ENCODE measurements at places on chromosomes 6 and 20.

DNA sequence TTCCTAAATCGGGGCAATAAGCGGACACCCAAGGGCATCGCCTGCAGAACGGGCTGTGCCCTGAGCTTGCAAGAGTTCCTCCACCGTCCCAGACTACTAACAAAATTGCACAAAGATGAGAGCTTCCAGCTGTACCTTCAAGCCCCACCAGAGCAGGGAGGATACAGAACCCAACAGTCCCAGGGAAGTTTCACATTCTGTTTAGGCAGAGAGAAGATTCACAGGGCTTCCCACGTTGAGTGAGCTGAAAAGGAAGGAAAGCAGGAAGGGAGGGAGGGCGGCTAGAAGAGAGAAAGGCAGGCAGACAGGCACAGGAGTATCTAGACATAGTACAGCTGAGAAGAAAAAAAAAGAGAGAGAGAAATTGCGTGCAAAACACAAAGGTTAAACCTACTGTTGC is 112.6 kb upstream of the AFDN start:
- DNase-seq = no peak

DNA sequence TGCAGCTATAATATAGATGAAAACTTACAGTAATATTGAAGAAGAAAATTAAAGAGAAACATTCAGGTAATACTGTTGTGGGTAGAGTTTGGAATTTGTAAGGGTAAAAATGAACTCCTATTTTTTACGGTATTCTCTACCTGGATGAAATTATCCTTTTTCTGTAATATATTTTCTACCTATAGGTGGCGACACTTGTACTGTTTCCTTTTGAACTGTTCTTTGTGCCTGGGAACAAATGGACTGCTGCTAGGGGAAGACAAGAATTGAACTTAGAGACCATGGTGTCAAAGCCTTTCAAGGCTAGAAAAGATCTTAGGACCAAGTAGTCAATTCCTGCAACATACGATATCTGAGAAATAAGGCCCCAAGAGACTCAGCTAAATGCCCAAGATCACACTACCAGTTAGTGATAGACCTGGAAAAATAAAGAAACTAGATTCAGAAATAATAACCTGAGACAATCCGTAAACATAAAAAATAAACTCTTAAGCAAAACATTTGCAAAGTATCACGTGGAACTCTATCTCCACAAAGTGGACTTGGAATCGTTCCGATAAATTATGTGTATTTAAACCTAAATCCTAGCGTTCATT is 383.8 kb downstream of the TFAP2A start:
- DNase-seq = no peak

DNA sequence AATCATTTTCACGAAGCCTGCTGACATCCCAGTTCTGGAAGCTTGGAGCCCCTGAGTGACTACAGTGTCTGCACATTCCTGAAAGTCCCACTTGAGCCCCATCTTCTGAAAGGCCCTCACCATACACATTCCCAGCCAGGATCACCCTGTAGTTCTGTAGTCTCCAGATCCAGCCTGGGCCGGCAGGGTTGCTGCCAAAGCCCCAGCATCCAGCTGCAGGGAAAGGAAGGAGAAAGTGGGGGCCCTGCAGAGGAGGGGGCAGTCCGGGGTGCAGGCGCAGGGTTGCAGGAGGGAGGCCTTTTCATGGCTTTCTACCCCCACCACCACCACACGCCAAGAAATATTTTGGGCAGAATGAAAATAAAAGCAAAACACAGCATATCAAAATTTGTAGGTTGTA is 26.0 kb downstream of the MDFI start:
- DNase-seq = no peak

DNA sequence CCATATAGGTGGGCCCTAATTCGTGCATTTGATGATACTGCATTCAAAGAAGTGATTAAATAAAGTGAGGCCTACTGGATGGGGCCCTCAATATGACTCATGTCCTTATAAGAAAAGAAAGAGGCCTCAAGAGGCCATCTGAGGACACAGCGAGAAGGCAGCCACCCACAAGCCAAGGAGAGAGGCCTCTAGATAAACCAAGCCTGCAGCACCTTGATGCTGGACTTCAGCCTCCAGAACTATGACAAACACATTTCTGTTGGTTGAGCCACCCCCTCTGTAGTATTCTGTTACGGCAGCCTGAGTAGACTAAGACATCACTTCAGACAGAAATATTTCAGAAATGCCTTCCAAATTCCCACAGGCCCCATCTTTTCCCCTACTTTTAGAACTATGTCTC is 82.5 kb upstream of the PLEKHG1 start:
- DNase-seq = no peak

DNA sequence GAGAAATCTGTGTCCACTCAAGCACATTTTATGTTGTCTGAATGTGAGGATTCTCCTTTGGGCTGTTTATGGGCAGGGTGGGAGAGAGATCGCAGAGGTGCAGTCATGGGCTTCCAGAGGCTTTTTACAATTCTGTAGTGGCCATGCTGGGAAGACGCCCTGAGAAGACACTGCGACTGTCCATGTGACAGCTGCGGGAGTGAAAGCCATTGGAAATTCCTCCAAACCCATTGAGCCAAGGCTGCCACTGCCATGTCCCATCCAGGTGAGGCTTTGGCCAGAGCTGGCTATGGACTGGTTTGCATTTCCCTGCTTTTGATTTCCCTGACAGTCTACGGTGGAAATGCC is 216.9 kb upstream of the ECI2 start:
- no peak for DNase-seq

DNA sequence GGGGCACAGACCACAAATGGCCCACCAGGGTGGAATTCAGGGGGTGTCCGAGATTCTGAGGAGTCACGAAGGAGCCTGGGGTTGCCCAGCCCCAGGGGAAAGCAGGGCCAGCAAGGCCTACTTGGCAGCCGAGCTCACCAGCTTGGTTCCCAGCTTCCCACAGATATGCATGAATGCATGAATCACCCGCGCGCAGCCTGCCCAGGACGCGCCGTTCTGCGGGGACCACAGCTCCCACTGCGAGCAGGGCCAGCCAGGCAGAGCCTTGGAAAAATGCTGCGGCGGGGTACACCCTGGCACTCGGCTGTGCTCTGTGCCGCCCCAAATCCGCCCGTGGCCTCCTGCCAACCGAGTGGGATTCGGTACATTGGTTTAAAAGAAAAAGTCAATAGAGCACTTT is 211.0 kb downstream of the NFATC2 start:
- peak; percentile 37 for DNase-seq

GRCh38 chr20:51500311-51500710 is 42.2 kb downstream of the NFATC2 start:
- no peak for DNase-seq

- DNase-seq = peak; percentile 28
Measured at GRCh38 chr6:169454204-169454871, 200.7 kb upstream of the THBS2 start.

DNA sequence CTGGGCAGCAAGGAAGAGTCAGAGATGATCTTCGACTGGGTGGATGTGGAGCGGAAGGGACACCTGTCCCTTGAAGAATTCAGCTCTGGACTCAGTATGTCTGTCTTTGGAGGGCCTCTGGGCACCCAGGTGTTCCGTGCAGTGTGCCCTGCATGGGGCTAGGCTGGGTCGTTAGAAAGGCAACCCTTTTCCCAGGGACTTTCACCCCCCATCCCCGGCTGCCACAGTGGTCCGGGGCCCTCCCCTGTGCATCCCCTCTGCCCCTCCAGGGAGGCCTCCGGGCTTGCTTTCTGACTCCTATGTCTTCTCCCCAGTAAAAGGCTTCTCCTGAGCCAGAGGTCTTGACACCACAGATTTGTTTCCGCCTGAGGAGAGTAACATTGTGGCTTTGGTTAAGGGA is 16.2 kb downstream of the RAB44 start:
- no peak for DNase-seq

GRCh38 chr20:48657426-48658197 is 170.2 kb downstream of the PREX1 start:
- DNase-seq = peak; percentile 12

DNA sequence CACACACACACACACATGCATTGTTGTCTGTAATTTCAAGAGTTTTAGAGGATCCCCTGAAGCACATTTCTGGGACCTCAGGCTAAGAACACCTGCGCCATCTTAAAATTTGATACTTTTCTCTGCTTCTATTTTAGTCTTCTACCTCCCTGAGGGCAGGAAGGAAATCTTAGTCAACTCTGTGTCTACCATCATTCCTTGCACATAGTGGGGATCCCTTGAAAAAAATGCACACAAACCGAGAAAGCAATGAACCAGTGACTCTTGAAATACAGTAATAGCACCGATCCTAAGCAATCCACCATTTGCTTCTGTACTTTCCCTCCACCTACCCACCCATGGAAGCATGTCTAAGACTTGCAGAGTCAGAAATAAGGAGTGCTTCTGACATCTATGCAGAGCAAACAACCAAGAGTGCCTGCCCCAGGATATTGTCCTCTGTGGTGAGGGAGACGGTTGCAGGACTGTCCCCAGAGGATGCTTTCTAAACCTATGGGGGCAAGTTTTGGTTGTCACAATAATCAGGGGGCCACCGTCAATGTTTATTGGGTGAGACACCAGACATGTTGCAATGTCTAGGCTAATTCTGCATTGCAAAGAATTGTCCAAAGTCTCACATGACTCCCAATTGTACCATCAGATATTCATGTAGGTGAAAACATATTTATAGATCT is 208.0 kb upstream of the TAB2 start:
- no peak for DNase-seq

- DNase-seq = no peak
Measured at GRCh38 chr6:75065523-75065922, 140.3 kb downstream of the COL12A1 start.

- no peak for DNase-seq
Measured at GRCh38 chr6:124027392-124027791, 223.7 kb downstream of the NKAIN2 start.

DNA sequence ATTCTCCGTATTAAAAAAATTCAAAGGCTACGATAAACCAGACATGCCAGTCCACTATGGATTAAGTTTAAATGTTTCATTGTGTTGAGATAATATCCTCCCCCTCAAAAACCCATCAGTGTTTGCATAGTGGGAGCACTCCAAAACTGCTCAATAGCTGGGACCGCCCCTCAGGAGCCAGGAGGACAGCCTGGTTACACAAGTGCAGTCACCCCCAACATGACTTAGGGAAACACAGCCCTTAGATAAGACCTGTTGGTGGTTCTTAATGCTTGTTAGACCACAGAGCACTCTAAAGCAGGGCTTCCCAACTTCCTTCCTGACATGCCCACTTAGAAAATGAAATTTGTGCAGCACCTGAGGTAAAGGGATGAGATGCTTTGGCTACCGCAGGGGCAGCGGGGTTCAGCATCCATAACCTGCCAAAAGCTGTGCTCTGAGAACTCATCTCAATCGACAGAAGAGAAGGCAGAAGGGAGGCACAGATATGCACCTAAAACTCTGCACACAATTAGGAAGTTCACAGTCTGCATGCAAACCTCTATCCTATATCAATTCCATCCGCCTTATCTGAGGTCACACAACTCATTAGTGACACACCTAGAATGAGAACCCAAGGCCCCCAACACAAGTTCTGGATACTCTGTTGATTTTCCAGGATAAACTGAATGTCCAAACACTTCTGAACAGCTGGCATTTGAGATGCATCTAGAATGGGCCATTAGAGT is 74.3 kb downstream of the RALGAPA2 start:
- DNase-seq = no peak

- DNase-seq = peak; percentile 29
Measured at GRCh38 chr6:130937942-130938604, 110.9 kb downstream of the SMLR1 start.

DNA sequence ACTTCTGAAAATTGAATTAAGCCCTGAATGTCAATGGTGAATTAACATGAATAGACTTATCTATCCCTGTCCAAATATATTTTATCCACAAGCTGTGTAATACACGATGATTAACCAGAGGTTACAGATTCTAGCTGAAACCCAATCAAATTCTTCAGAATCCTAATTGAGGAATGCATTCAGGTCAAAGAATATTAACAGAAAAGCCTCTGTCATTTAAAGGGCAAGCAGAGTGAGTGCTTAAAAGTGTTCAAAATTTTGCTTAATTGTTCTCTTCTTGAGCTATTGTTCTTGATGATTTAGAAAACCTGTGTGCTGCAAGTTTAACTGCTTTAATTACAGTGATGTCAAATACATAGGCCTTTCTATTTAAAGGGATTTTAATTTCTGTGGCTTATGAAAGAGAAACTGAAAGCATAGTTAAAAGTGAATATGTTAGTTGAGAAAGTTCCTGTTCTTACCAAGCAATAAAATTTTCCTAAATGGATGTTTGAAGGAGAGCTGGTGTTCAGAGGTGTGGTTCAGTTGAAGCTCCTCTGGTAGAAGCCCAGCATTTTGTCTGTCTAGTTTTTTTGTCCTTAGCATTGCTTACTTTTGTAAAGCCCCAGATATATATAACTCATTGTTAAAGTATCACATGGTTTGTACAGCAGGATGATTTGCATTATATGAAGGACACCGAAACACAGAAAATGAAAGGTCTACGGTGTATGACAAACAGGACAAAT is 466.3 kb upstream of the PLCB4 start:
- no peak for DNase-seq

- peak; percentile 80 for DNase-seq
Measured at GRCh38 chr20:50292591-50293283, 102.1 kb downstream of the CEBPB start.

GRCh38 chr6:19519941-19520340 is 317.2 kb upstream of the ID4 start:
- no peak for DNase-seq

DNA sequence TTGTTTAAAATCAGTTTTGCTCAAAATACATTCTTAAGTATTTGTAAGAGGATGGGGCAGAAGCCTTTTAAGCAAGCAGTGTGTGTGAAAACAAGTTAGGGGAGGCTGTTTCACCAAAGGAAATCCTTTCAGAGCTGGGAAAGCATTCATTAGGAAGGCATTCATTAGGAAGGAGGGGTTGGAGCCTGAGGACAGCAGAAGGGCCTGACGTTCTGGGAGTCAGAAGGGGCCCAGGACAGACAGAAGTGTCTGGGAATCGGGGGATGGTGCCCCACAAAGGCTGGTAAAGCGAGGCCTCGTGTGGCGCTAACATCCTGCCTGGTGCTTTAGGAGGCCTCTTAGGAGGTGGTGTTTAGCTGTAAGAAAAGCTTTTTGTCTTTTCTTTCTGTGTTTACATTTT is 80.6 kb upstream of the NXT1 start:
- DNase-seq = no peak

DNA sequence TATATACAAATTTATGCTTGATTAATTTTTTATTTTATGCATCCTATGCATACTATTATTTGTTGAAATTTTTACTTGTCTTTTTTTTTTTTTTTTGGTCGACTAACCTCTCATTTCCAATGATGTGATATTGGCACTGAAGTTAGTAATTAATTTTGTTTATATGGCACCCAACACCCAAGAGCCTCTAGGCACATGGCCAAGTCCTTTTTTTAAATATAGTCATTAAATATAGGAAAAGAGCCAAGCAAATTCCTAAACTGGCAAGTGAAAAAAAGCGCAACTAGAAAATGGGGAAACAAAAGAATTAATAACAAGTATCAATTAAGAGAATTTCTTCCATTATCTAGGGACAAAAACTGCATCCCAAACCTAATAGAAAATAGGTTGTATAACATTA is 85.5 kb upstream of the HS3ST5 start:
- DNase-seq = no peak
